Fibroblast of skin of left quadriceps (primary cell): ENCODE measurements at places on chromosomes 3 and 15.

- DNase-seq, result peak; percentile 17
Observed at GRCh38 chr15:45499426-45499825, 23.1 kb downstream of the SLC30A4 start.

- no peak for DNase-seq
Observed at GRCh38 chr3:49791571-49791970, 5.2 kb upstream of the IP6K1 start.

- DNase-seq, result no peak
Observed at GRCh38 chr3:102238362-102238761, 196.5 kb upstream of the ZPLD1 start.

- no peak for DNase-seq
Observed at GRCh38 chr15:83112956-83113299, 5.5 kb downstream of the TM6SF1 start.
